ENCODE measurements at places on chromosomes 2 and 18.

DNA sequence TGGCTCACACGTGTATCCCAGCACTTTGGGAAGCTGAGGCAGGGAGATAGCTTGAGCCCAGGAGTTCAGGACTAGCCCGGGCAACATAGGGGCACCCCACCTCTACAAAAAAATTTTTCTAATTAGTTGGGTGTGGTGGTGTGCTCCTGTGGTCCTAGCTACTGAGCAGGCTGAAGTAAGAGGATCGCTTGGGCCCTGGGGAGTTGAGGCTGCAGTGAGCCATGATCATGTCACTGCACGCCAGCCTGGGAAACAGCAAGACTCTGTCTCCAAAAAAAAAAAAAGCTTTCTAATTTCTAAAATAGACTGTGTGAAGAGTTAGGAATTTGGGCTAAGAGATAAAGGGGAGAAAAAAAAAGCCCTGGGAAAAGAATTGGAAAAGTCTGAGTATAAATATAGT lies 51.9 kb upstream of the NAB1 start:
- no peak for DNase-seq

- no peak for DNase-seq
Measured at GRCh38 chr2:161307676-161308075, 549 bp upstream of the PSMD14 start.

GRCh38 chr2:235934774-235935484 lies 233.3 kb downstream of the GBX2 start:
- DNase-seq = no peak

- DNase-seq = peak; percentile 52
Measured at GRCh38 chr2:62293490-62294271, 97.8 kb downstream of the B3GNT2 start.

GRCh38 chr2:53058526-53058925 lies 709.1 kb upstream of the CHAC2 start:
- no peak for DNase-seq

GRCh38 chr2:218086478-218086877 lies 17.4 kb downstream of the RUFY4 start:
- no peak for DNase-seq

GRCh38 chr2:128064353-128064752 lies 26.6 kb upstream of the UGGT1 start:
- DNase-seq = no peak

GRCh38 chr18:53950545-53950944 lies 273.9 kb downstream of the MBD2 start:
- no peak for DNase-seq

DNA sequence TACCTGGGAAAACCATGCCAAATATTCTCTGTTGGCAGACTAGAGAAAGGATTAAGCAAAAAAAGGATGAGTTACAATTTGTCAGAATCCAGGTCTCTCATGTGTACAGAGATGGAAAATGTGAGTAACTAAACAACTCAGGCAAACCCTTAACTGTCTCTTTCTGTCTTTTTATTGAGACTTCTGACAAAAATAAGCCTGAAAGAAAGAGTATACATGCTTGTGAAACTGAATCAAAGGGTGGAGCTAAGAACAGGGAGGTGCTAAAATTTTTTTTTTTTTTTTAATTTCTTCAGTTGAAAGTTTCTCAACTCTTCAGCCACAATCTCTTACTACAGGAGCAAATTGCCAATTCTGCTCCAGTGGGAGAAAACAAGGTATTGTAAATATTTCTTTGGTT lies at the start of gene SERPINB10:
Gene SERPINB10 (plus strand): TSS at position 295 of the 400 bp plus-strand sequence. CDS start 7,553 bp downstream, outside the sequence.
- no peak for DNase-seq

DNA sequence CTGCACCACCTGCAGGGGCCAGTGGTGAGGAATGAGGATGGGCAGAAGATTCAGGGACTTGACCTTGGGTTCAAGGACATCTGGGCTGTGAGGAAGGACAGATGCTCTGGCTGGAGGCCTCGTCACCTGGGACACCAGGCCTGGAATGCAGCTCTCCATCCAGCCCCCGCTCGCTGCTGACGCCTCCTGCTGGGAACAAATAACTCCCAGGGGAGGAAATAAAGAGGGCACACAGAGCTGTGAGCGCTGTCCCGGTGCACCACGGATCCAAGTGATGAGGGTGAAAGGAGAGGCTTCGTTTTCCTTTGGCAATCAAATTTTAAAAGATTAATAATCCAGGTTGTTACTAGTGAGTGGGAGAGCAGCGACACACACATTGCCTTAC lies 368.0 kb upstream of the MYT1L start:
- DNase-seq = peak; percentile 56

GRCh38 chr2:58341047-58341446 lies 99.9 kb upstream of the FANCL start:
- DNase-seq = no peak

DNA sequence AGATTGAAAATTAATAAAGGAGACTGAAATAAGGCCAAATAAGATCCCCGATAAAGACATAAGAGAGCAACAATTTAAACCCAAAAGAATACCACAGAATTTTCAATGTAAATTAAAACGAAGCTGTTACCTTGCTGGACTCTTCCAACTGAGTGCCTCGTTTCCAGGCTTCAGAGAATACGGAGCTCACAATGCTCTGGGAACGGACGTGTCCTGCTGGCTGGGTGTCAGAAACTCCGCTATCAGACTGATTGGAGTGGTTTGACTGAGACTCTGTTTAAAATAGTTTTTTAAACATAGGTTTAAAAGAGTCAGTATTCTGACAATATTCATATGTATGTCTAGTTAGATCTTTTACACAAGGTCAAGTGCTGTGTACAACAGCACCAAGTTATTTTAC lies 90.4 kb downstream of the RAPH1 start:
- DNase-seq = no peak

Measured in NCI-H1417 (cell line).